Chondrocyte (in vitro differentiated cells): ENCODE measurements at places on chromosomes 12 and 14. TPM values are rescaled to one million over a fixed set of nuclear protein-coding genes. Genes with fewer than 3 reads are reported as not detected.
A peak's percentile ranks its signal among the peaks of the same experiment; 100 is the strongest.

GRCh38 chr14:75495882-75496281 lies 26.4 kb upstream of the BATF start:
- H3K27me3 ChIP-seq, result peaks cover 4% of the 10 kb centered on the region
- no peak overlapping the region for H3K27ac ChIP-seq
- no peaks in the 10 kb centered on the region for H3K36me3 ChIP-seq

DNA sequence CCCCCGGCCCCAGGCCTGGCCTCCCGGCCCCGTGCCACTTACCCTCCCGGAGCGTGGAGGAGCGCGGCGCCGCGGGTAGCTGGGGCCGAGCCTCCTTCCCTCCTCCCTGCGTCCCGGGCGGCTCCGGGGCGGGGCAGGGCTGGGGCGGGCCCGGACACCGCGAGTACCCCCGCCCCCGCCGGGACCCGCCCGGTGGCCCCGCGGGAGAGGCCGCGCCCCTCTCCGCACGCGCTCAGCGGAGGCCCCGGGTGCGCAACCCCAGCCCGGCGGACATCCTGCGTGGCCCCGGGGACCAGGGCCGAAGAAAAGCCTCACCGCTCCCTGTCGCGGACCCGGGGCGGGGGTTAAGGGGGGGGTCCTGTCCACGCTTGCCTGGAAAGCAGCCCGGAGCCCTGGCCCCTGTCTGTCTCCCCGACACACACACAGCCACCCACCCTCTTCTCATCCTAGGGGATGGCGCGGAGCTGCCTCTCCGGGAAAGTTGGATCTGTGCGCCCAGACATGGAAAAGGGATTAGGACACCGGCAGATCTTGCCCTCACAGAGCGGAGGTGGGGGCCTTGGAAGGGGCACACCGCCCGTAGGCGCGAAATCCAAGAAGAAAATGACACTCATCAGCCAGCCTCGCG lies at the start of gene SYNE3:
SYNE3 (minus strand) TSS at position 97 of the 628 bp plus-strand sequence. CDS start 40,829 bp downstream, outside the sequence.
- peaks cover 50% of the 10 kb centered on the region for H3K4me1 ChIP-seq
- H3K27me3 ChIP-seq, result no peaks in the 10 kb centered on the region
- DNase-seq, result no peak
- no peaks in the 10 kb centered on the region for H3K36me3 ChIP-seq
- peak within 1 kb of the TSS; percentile 85 for H3K27ac ChIP-seq

- no peak for DNase-seq
- H3K36me3 ChIP-seq, result no peaks in the 10 kb centered on the region
- H3K4me3 ChIP-seq, result no peak overlapping the region
- peaks cover 11% of the 10 kb centered on the region for H3K27me3 ChIP-seq
Measured at GRCh38 chr12:75259143-75259542, 49.5 kb upstream of the KCNC2 start.

DNA sequence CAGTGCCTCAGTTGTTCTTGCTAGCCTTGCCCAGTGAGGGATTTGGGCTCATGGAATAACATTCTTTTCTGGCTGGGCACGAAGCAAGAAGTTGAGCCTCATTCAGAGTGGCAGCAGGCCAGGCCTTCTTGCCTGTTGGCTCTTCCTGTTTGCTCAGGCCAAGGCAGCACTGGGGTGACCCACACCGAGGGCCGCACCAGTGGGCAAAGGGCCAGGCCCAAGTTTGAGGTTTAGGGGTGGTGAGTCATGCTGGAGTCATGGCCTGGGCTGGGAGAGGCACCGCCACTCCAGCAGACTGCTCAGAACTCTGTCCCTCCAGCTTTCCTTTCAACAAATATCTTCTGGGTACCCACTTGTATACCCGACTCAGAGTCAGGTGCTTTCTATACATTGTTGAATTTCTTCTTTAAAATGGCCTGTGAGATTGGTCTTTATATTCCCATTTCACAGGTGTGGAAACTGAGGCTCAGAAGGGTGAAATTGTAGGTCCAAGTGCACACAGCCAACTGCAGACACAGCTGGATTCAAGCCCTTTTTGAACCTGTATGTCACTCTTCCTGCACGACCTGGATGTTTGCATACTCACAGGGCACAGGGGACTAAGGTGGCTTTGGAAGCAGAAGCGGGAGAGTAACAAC lies 279.4 kb downstream of the FOXN3 start:
- peaks cover 24% of the 10 kb centered on the region for H3K4me1 ChIP-seq
- no peaks in the 10 kb centered on the region for H3K27me3 ChIP-seq
- H3K36me3 ChIP-seq, result peaks cover 12% of the 10 kb centered on the region
- peak overlapping the region; percentile 63 for H3K27ac ChIP-seq

CPNE6 gene
- total RNA-seq, result not detected in 3 replicates

ERBB3 gene
- total RNA-seq, result 0.52 to 1.7 TPM (median 1.4 TPM) in 3 replicates
